ENCODE measurements at places on chromosomes 7 and 10. TPM values are rescaled to one million over a fixed set of nuclear protein-coding genes. Genes with fewer than 3 reads are reported as not detected.

SEMA4G gene
- total RNA-seq, result 1.1 TPM

DNA sequence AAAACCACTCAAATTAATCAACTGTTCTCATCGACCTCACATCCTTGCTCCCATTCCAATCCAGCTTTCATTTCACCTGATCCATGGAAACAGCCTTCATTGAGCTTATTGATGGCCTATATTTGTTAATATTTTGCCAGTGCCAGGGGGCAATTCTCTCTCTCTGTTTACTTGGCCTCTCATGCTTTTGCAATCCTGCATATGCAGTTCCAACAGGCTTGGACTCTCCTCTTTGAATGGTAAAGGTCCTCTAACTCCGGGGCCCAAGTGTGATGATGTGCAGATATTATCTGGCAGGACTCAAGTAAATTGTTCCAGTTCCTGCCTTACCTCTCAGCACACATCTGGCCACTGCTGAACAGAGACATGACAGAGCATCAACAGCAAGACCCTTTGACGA is 67.3 kb downstream of the ZNF783 start:
- no peak for DNase-seq

DNA sequence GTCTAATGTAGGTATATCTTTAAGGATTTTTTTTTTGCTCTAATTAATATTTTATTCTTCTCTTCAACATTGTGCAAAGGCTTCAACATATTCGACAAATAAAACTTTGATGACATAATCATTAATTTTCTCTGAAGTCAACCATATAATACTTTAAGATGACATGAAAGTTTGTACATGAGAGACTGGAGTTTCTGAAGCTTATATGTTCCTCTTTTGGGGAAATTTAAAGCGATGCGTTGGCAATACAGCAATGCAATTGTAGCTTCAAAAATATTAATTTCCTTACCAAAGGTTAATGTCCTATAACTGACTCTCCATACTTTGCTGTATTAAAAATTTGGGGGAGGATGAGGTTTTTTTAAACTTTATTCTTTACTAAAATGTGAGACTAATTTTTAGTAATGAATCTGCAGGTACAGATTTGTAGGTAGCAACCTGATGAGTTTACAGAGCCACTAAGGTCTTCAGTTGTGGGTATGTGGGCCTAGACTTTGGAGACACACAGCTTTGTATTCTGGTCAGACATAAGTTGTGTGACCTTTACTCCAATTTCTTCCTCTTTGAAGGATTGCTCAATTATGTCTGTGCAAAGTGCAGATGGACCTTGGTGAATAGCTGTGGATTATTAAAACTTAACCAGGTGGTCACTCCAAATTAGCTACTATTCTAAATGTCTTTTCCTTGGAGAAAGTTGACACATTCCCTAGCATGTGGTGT is 18.0 kb upstream of the LIPA start:
- no peak for DNase-seq

TMEM26 gene
- total RNA-seq, result not detected

GRCh38 chr7:112788778-112789343 is 1.3 kb downstream of the TMEM168 start:
- DNase-seq, result no peak

GRCh38 chr7:12695965-12696364 is 8.5 kb downstream of the ARL4A start:
- no peak for DNase-seq

GRCh38 chr10:72659694-72660093 is 32.2 kb upstream of the MCU start:
- DNase-seq, result no peak

GRCh38 chr10:88899886-88900285 is 19.8 kb downstream of the STAMBPL1 start:
- no peak for DNase-seq

AASS gene
- 0.98 TPM for total RNA-seq

SRRT gene
- 382 TPM for total RNA-seq

PAOX gene
- 1.9 TPM for total RNA-seq

PRR15 gene
- total RNA-seq, result not detected

DNA sequence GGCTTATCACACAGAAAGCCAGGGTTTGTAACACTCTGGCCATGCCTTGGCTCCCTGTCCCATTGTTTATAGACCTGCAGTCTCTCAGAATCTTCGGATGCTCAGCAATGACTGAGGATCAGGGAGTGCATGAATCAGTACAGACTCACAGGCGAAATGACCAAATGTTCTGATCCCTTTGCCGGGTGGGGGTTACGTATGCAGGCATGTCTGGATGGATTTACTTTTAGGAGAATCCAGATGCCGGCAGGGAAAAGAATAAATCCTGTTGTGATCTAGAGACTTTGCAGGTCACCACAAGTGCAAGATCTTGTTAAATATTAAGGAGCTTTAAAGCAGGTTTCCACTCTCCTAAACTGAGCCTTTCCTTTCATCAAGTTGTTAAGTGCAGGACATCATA is 149.5 kb downstream of the SFMBT2 start:
- DNase-seq, result no peak

DNA sequence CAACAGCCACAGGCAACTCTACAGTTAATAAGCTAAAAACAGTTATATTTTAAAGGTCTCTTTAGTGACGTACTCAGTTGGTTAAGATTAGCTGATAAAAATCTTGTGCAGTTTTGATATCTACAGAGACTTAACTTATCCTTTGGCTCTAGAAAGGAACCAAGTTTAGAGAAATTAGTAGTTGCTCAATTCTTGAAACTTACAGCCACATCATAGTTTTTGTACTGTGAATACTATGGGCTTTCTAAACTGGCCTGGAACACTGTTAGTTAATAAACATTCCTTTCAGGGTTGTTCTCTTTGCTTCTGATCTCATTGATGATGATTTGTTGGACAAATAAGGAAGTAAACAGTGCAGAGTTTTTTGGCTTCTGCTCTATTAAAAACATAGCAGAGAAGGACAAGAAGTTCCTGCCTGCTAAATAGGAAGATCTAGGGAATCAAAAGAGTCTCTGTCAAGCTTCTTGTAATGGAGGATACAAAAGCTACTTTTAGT is 73.1 kb downstream of the MKLN1 start:
- DNase-seq, result no peak

DNA sequence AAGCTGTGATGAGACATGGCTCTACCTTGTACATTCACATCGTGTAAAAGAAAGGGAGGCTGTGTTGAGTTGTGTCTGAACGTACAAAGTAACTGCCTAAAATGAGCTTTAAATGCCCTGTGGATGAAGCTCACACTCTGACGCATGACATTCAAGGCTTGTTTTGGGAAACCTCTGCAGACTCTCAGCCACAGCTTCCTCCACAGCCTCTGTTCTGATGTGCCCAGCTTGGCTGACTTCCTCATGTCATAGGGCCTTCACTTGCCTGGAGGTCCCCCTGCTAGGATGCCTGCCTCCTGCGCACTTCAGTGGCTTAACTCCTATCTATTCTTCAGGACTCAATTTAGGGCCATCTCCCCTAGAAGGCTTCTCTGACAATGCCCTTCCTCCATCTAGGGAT is 230.0 kb upstream of the HABP2 start:
- no peak for DNase-seq

DNA sequence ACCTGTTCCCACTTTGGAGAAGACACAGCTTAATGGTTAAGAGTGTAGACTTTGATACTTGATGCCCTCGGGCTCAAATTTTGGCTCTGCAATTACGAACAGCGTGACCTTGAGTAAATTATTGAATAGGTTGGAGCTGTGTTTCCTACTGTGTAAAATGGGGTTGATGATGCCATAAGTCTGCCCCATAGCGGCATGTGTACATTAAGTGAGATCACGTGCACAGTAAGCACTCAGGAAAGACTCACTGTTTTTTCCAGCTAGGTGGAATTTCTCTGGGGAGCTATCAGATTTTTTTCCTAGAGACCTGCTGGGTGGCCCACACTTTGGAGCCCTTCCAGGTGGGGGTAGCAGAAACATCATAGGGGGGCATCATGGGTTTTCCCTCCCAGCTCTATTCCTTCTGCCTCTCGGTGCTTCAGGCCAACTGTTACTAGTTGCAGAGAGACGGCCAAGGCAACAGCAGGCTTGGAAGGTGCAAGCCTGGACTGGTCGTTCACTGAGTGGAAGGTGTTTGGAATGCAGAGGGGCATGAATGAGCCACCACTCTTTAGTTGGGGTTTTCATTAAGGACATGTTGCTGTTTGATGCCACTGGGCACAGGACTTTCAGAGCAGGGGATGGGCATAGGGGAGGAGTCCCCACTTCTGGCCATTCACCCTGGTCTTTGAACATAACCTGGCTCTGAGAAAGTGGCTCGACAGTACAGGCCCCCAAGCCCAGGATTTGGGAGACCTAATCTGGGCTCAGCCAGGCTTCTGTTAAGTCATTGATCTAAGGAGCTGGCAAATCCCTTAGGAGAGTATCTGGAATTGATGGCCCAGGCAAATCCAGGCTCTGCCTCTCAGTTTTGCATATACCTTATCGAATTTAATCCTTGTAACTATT is 64.0 kb downstream of the SYPL1 start:
- DNase-seq, result no peak

GRCh38 chr10:62399211-62399610 is 25.0 kb downstream of the ZNF365 start:
- DNase-seq, result no peak

DNA sequence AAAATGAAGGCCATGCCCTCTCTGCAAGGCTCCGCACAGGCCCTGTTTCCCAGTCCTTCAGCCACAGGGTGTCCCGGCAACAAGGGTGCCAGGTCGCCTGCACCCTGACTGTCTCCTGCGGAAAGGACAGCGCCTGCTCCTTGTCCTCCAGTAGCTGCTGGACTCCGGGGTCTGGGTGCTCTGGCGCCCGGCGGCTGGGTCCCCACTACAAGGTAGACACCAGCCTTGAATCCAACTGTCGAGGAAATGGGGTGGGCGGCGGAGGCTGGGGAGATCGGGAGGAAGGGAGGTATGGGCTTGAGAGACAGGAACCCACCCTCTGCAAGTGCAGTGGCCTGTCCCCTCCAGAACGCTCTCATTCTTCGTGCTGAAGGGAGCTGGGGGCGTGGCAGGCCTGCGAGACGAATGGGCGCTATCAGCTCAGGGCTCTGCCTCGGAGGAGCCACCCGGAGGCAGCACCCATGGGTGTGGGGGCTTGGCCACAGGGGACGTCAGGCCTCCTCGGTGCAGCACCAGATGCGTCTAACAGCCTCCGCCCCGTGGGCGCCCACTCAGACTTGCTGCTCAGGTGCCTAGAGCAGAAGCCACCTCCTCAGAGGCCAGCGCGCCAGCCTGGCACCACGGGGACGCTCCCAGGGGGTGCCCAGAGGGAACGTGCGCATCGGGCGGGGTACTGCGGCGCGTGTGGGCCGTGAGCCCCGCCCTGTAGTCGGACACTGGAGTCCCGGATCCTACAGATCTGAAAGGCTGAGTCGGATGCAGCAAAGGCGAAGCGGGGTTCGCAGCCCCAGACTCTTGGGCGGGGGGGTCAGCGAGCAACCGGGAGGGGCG is 15.6 kb downstream of the ADAM8 start:
- peak; percentile 31 for DNase-seq

- no peak for DNase-seq
These were observed 67.3 kb downstream of the ST7 start for GRCh38 chr7:117020591-117020973.

FZD8 gene
- total RNA-seq, result 2.2 TPM

BUD31 gene
- 147 TPM for total RNA-seq

- DNase-seq, result no peak
These were observed 643 bp downstream of the SMO start for GRCh38 chr7:129188892-129189660.

GLI3 gene
- total RNA-seq, result 0.28 TPM

RBM28 gene
- total RNA-seq, result 10.5 TPM

PNLIPRP3 gene
- total RNA-seq, result not detected

VGF gene
- not detected for total RNA-seq

- no peak for DNase-seq
These were observed 20.5 kb upstream of the MLXIPL start for GRCh38 chr7:73644688-73645286.

GRCh38 chr7:70614237-70615045 is 517.5 kb upstream of the GALNT17 start:
- no peak for DNase-seq

- peak; percentile 25 for DNase-seq
These were observed 62.1 kb downstream of the SDHAF3 start for GRCh38 chr7:97179454-97180104.

FKBP6 gene
- not detected for total RNA-seq

- no peak for DNase-seq
These were observed 66.4 kb downstream of the CDH23 start for GRCh38 chr10:71463111-71463510.

- DNase-seq, result no peak
These were observed 16.0 kb upstream of the SLC29A3 start for GRCh38 chr10:71302874-71303568.

CCDC146 gene
- total RNA-seq, result 10.5 TPM

CFAP46 gene
- total RNA-seq, result not detected

DNA sequence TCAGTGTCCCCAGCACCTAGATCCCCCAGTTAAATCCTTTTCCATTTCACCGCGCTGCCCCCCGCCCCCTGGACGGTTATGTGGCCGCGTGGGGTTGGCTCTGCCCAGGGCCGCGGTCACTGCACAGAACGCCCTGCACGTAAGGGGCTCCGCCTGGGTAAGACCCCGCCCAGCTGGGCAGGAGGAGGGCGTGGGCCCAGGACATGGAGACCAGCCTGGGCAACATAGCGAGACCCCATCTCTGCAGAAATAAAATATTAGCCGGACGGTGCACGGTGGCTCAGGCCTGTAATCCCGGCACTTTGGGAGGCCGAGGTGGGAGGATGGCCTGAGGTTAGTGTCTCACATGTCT is 650 bp upstream of the ZFAND2A start:
- no peak for DNase-seq

Measured in CD4-positive, alpha-beta T cell (primary cell).